ENCODE measurements at places on chromosomes 3 and 15.

GRCh38 chr15:83837945-83838571 lies 184.1 kb downstream of the ADAMTSL3 start:
- DNase-seq: no peak

DNA sequence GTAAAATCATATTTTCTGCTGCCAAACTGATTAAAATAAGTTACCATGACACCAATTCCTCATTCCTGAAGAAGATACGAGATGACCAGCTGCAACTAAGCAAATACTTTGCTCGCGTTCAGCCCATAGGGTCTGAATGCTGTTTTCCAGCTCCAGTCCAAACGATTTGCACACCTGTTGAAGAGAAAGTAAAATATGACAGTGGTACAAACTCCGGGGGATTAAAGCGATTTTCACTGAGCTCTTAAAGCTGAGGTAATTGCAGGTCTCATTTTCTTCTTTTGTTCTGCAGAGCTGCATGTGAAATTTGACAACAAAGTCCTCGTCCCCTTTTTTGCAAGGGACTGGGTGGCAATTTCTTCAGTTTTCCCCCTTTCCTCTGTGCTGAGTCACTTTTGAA lies 118.4 kb downstream of the NR2F2 start:
- no peak for DNase-seq

GRCh38 chr3:191358929-191359328 lies 28.6 kb upstream of the UTS2B start:
- DNase-seq: no peak

DNA sequence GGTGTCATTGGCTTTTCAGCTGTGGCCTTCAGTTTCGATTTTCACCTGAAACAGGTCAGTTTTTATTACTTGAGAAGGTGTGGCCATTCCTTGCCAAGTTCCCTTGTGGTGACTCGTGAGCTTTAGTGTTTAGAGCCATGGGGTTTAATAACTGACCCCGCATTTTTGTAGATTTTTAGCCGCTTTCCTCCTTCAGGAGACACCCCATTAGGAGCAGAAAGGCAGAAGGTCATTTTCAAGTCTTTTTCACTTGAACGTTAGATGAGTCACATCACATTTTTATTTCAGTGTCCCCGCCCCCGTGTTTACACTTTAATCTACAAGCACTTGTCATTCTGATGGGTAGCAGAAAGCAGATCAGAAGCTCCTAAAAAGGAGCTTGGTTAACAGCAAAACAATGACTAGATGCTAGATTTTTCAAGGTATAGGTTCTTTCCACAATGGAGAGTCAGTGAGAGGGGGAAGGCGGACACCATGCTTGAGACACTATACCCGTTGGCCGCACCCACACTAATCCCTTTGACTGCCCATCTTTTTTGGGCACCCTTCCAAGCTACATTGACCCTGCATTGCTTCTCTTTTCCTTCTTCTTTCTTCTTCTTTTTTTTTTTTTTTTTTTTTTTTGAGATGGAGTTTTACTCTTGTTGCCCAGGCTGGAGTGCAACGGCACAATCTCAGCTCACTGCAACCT lies 132.7 kb downstream of the GHSR start:
- peak; percentile 69 for DNase-seq

GRCh38 chr3:94159062-94159828 lies 96.4 kb downstream of the NSUN3 start:
- DNase-seq: peak; percentile 77

GRCh38 chr3:58358092-58358491 lies 25.4 kb downstream of the PXK start:
- DNase-seq: no peak

DNA sequence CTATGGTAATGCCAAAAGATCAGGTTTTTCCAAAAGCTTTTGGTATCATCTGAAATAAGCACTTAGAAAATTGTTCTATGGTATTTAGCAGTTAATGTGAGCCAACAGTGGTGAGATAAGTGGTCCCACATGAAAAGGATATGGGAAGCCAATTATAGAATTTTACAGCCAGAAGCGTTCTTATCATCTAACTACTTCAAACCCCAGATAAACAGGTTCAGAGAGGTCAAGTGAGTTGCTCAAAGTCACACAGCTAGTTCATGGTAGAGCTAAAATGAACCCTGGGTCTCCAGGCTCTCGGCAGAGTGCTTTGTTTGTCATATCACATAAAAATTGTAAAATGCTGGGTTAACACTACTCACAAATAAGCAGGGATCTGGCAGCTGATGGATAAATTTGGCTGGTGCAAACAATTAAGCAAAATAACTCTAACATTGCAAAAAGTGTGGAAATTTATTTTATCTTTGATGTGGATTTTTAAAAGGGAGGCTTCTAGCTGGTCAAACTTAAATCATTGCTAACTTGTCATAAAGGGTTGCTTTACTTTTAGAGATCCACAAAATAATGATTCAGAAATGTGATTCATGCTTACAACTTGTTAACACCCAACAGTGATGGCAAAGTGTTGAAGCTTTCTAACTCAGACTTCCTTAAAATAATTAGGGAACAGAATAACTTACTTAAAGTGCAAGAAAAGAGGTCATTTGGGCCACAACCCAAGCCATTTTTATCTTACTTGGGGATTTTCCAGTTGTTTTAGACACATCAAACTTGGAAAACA lies 202.8 kb upstream of the TBC1D5 start:
- DNase-seq: no peak

DNA sequence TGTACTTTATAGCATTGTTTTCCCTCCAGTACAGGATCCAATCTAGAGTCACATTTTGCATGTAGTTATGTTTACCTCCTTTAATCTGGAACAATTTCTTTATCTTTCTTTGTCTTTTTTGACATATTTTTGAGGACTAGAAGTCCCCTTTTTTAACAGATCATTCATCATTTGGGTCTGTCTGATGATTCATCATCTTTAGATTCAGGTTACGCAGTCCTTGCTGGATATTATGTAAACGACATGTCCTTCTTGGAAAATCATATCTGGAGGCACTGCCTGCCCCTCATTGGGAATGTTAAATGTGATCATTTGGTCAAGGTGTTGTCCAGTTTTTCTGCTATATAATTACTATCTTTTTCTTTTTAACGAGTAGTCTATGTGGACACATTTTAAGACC lies 18.3 kb downstream of the TGM4 start:
- DNase-seq: peak; percentile 29

DNA sequence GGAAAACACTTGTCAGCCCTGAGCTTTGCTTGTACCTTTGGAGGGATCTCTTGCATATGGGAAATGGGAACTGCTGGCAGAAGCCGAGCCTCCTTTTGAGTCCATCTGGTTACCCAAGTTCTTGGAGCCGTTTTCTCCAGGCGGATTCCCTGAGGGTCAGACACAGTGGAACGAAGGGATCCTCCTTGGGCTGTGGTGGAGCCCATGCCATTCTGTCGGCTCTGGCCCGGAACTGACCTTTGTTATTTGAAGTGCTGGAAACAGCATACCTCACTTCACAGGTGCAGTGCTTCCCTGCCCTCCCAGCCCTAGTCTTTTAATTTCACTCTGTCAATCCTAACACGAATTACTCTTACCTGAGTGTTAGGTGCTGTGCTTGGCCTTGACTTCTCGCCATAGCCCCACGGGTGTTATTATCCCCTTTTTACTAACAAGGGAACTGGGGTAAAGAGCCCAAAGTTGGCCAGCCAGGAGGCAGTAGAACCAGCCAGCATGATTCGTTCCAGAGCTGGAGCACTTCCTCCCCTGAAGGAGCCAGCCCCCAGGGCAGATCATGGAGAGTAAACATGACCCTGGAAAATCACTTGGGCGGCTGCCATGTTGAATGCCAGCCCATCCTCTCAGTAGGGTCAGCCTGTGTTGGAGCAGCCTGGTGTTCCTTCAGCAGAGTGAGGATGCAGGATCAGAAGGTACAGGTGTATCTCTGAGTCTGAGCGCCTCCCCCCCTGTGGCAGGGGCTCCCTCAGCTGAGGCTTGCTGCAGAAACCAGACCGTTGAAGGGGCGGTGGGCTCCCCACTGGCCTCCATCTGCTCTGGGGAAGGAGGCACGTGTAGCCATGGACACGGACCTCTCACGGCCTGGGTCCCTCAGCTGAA lies 143.2 kb downstream of the DNAJB8 start:
- no peak for DNase-seq

Data from astrocyte of the spinal cord (primary cell).